ENCODE measurements at places on chromosomes 1 and 21. TPM values are rescaled to one million over a fixed set of nuclear protein-coding genes. Genes with fewer than 3 reads are reported as not detected.

DNA sequence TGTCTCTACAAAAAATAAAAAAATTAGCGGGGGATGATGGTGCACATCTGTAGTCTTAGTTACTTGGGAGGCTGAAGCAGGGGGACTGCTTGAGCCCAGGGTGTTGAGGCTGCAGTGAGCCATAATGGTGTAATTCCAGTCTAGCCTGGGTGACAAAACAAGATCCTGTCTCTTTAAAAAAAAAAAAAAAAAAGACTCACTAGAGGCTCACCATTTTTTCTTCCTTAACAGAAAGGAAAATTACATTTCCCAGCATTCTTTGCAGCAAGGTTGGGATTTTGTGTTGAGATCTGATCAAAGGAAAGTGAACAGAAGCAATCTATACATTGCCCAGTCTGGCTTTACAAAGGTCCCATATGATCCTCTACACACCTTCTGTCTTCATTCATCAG is 21.5 kb downstream of the GFI1 start:
- no peak for DNase-seq

- DNase-seq, result no peak
These were observed 86.9 kb upstream of the NEGR1 start for GRCh38 chr1:72369069-72369757.

DNA sequence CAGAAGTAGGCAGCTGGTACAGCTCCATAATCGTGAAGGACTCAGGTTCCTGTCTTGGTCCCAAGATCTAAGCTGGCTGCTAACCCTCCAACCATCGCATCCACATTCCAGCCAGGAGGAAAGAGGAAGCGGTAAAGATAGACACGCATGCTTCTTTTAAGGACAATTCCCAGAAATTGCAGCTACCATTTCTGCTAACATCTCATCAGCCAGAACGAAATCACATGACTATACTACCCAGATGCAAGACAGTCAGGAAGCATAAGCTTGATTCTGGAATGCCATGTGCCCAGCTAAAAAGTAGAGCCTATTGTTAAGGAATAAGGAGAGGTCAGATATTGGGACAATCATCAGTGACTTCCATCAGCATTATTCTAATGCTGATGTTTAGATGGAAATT is 110.4 kb downstream of the EPHB2 start:
- DNase-seq, result peak; percentile 93

- DNase-seq, result no peak
These were observed 1583.9 kb downstream of the MRPL39 start for GRCh38 chr21:24023402-24023801.

DNA sequence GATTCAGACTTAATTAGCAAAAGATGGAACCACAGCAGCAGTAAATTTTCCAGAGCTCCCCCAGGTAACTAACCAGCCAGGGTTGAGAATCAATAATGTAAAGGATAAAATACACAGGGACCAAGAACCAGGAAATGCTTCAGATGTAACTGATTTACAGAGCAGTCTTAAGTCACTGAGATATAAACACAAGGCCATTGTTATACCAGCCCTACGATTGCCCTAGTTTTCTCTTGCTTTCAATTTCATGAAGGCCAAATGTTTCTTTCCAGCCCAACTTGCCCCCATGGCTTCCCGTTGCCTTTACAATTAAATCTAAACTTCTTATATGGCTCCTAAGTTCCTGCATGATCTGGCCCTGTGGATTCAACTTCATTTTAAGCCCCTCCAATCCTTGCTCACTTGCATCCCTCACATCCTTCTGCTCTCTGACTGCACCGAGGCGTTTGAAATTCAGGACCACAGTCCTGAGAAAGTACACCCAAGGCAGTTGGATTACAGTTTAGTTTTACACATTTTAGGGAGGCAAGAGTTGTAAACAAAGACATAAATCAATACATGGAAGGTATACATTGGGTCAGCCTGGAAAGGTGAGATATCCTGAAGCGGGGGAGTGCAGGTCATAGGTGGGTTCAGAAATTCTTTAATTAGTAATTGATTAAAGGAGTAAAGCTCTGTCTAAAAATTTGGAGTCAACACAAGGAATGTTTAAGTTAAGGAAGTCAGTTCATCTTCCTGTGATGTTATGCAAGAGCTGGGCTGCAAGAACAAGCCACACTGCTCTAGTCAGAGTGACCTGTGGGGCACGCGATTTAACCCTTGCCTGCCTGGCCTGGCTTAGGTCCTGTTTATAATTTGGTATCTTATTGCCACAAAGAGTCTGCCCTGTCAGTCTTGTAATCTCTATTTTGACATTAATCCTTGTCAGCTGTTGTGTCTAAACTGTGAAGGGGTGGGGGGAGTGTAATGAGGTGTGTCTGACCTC is 69.9 kb upstream of the COG2 start:
- no peak for DNase-seq

DNA sequence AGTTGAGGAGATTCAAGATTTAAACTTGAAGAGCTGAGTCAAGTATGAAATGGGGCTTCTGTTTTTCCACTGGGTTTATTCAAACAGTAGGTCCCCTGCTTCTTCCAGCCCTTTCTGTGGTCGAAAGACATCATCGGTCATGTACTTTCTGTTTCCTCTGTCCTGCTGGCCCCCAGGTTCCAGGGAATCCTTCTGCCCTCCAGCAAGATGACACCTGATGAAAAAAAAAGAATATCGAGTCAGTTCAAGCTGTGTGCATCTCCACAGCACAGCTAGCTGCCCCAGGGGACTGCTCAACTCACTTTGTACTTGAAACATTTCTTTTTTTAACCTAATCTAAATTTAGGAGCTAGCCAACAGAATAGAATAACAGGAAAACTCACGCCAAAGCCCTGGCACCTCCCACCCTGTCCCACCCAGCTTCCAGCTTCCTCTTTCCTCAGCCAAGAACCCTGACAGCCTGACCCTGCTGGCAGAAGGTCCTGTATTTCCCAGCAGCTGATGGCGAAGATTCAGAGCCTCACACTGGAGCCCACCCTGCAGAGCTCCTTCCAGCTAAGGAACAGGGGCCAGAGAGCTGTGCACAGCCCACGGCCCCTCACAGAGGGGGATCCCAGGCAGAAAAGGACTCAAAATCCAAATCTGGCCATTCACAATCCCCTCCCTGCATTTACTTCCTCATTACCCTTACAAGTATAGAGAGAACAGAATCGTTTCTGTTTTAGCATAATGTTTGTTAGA is 176.5 kb downstream of the PSMG1 start:
- DNase-seq, result peak; percentile 86

GRCh38 chr21:19547951-19548840 is 1144.6 kb upstream of the TMPRSS15 start:
- no peak for DNase-seq

DNA sequence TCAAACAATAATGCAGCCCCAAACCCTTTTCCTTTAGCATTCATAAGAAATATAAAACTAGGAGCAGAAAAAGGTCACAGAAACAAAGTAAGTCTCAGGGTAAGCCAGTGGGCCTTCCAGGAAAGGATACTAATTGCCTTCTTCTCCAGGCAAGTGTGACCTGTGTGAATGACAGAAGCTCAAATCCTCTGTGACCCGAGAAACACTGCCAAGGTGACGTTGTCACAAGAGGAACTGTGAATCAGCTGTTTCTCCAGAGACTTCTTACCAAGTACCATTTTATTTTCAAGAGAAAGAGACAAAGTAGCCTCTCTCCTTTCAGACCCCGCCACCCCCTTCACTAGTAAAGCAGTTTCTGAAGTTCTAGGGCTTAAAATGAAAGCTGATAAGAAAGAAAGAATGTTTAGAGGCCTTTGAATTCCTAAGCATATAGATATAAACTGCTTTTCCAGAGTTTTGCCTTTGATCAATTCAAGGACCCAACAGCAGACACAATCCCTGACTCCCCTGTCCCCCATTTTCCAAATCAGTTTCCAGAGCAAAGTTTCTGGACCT is 155.6 kb downstream of the NUF2 start:
- no peak for DNase-seq

- DNase-seq, result no peak
These were observed 26.7 kb downstream of the SNX7 start for GRCh38 chr1:98688110-98688739.

- no peak for DNase-seq
These were observed 187.5 kb downstream of the HHAT start for GRCh38 chr1:210516092-210516656.

- no peak for DNase-seq
These were observed 2.7 kb downstream of the SNAPIN start for GRCh38 chr1:153661111-153661708.

GRCh38 chr1:224482619-224483018 is 48.0 kb upstream of the WDR26 start:
- DNase-seq, result no peak

- no peak for DNase-seq
These were observed 36.6 kb downstream of the UBASH3A start for GRCh38 chr21:42440187-42440792.

- DNase-seq, result no peak
These were observed 570.3 kb downstream of the LRRIQ3 start for GRCh38 chr1:73627723-73628122.

DNA sequence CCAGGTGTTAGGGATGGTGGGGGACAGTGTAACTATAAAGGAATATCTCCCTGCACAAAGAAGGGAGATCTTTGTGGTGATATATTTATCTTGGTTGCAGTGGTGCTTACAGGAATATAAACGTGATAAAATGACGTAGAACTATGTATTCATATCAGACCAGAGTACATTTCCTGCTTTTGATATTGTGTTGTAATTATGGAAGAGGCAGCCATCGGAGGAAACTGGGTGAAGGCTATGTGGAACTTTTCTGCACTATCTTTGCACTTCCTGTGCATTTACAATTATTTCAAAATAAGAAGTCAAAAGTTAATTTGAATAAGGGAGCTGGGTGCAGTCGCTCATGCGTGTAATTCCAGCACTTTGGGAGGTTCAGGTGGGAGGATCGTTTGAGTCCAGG is 37.6 kb downstream of the NDUFS5 start:
- DNase-seq, result peak; percentile 46

DNA sequence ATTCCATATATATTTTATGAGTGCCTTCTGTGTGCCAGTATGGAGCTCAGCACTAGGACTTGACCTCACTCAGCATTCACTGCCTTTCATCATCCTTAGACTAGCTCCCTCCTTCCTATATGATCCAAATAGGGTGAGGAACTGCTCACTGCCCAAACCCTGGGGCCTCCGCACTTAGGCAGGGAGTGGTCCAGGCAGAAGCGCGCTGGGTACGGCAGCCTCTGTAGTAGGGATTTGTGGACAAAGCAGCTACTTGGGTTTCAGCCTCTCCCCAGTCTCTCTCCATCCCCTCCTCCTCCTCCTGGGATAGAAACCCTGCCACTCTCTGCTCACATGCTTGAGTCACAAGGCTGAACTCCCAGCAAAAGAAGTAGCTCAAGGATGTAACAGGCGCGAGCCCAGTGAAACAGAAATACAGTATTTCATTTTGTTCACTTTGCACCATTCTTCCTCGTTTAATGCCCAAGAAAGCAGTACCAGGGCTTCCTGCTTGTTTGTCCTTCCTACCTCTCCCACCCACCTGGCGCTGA is 32.9 kb downstream of the PLEKHA6 start:
- no peak for DNase-seq

- no peak for DNase-seq
These were observed 6.6 kb downstream of the FMO1 start for GRCh38 chr1:171254859-171255258.

DNA sequence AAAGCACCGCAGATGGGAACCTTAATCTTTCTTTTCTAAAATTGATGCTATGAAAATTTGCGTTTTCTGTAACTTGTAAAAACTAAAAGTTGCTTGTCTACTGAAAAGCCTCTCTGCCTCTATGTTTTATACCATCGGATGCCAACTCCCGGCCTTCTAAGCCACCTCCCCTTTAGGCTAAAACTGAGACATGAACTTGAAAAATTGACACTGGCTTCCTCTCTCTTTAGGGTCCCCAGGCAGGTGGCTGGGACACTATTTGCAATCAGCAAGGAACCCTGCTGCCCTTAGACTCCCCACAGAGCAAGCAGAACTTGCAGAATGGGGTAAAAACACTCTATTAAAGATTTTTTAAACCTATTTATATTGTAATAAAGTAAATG is 151.1 kb upstream of the CAMK1G start:
- no peak for DNase-seq

DNA sequence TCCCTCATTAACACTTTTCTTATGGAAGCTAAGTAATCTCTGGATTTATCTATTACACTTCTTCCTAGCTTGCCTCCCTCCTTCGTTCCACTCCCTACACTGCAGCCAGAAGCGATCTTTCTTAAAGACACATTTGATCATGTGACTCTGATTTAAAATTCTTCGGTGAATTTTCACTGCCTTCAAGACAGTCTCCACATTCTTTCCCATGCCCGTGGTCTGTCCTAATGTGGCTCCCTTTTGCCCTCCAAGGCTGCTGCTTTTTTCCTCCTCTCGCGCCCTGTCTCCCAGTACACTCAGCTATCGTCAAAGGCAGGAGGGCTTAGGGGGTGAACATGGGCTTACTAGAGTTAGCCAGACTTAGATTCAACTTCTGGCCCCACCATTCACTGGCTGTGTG is 64.4 kb downstream of the SDCCAG8 start:
- no peak for DNase-seq

GRCh38 chr1:238073991-238074390 is 183.3 kb upstream of the ZP4 start:
- no peak for DNase-seq

- DNase-seq, result no peak
These were observed 10.2 kb downstream of the TMEM81 start for GRCh38 chr1:205074084-205074483.

GRCh38 chr1:42006836-42007235 is 88.1 kb upstream of the HIVEP3 start:
- no peak for DNase-seq

MAGI3 gene
- total RNA-seq, result 15.6 TPM

NKAIN1 gene
- total RNA-seq, result not detected

LRRC39 gene
- not detected for total RNA-seq

SSR2 gene
- 723 TPM for total RNA-seq

F13B gene
- not detected for total RNA-seq

LEPR gene
- 109 TPM for total RNA-seq

NHLH2 gene
- not detected for total RNA-seq

PWP2 gene
- total RNA-seq, result 8.2 TPM

MAN1C1 gene
- total RNA-seq, result 3.1 TPM

KRTAP10-4 gene
- total RNA-seq, result not detected

C1orf185 gene
- total RNA-seq, result not detected

TSPAN2 gene
- total RNA-seq, result 1.3 TPM
